Amygdala (tissue), 56 donors: ENCODE measurements at places on chromosomes 5 and 9.

GRCh38 chr5:134813407-134813806 lies 32.4 kb upstream of the C5orf24 start:
- DNase-seq = no peak

- DNase-seq = no peak
Observed at GRCh38 chr5:80438739-80439138, 30.9 kb downstream of the ZFYVE16 start.

DNA sequence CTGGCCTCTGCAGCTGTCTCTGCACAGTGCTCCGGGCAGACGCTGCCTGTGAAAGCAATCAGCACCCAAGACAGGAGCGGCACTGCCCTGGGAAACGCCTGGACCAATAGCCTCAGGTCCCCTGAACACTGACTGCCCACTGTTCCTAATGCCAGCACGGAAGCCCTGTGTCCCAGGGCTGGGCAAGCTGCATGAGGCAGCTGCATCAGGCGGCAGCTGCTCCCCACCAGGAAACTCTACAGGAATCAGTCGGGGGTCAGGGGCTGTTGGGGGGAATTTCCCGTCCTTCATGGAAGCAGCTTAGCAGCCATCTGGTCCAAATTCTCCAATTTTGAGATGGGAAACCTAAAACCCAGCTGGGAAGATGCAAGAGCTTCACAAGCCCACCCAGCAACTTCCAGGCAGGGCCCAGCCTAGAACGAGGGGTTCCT lies 118.6 kb downstream of the VAV2 start:
- DNase-seq = peak; percentile 18

- no peak for DNase-seq
Observed at GRCh38 chr9:126682928-126683697, 69.4 kb downstream of the LMX1B start.

- DNase-seq = no peak
Observed at GRCh38 chr9:124284237-124284831, 26.6 kb downstream of the NEK6 start.
